OCI-LY7 (cell line): ENCODE measurements at places on chromosomes 11 and 22. TPM values are rescaled to one million over a fixed set of nuclear protein-coding genes. Genes with fewer than 3 reads are reported as not detected.

The MPPED2 gene
- total RNA-seq: not detected in 2 replicates

GRCh38 chr11:15180212-15180792 lies 65.6 kb downstream of the INSC start:
- DNase-seq: no peak

The RAG2 gene
- not detected in 2 replicates for total RNA-seq

The KIAA1671 gene
- not detected in 2 replicates for total RNA-seq

DNA sequence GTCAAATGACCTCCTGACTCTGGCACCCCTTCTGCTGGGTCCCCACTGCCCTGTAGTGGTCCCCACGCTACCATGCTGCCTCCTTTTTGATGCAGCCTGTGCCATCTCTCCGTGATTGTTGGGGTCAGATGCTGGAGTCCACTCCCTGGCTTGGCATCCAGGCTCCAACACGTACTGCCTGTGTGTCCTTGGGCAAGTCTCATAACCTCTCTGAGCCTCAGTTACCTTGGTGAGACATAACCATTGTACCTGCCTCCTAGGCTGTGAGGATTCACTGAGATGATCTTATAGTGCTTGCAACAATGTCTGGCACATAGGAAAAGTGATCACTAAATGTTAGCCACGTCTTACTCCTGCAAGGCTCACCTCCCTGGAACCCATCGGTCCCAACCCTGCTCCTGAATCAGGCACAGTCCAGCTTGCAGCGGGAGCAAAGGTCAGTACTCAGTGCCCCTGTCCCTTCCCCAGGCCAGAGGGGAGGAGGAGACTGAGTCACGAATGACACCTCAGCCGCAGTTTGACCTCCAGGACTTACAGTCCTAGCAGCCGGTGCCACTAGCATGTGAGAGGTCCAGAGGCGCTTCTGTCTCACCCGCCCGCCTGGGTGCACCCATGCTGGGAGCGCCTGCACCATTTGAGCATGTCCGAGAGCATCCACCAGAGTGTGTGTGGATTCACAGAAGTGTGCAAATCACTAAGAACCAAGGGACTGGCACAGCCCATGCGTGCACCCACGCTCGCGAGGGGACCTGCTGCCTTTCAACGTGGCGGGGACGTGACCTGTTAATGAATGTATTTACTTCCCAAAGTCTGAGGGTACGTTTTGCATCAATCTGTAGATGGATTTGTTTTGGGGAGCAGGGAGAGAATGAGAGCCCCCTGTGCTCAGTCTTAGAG lies 3.0 kb upstream of the APOA4 start:
- DNase-seq: no peak

DNA sequence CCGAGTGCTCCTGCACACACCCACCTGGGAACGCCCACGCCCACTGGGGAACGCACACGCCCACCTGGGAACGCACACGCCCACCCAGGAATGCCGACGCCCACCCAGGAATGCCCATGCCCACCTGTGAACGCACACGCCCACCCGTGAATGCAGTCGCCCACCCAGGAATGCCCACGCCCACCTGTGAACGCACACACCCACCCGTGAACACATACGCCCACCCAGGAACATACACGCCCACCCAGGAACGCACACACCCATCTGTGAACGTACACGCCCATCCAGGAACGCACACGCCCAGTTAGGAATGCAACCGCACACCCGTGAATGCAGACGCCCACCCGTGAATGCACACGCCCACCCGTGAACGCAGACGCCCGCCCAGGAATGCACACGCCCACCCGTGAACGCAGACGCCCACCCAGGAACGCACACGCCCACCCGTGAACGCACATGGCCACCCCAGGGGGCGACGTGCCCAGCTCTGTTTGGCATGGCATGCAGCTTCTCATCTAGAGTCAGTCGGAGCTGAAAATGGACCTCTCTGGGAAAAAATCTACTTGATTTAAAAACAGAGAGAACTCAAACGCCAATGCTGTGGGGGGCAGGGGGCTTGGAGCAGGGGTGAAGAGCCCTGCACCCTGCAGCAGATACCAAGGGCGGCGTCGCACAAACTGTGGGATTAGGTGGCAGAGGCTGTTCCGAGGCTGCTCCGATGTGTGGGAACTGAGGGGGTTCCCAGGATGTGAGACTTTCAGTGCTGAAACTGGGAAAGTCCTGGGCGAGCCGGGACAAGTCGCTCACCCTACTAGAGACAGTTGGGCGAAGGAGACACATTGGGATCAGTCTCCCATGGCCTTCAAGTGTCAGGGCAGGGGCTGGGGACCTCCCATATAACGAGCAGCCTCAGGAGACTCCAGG lies 83.3 kb downstream of the MYEOV start:
- no peak for DNase-seq

The GSTT2B gene
- not detected in 2 replicates for total RNA-seq

The PHOX2A gene
- not detected in 2 replicates for total RNA-seq

The TREH gene
- total RNA-seq: not detected in 2 replicates

- DNase-seq: no peak
These were observed 39.6 kb upstream of the PLET1 start for GRCh38 chr11:112300094-112300786.

The OR56A1 gene
- not detected in 2 replicates for total RNA-seq

DNA sequence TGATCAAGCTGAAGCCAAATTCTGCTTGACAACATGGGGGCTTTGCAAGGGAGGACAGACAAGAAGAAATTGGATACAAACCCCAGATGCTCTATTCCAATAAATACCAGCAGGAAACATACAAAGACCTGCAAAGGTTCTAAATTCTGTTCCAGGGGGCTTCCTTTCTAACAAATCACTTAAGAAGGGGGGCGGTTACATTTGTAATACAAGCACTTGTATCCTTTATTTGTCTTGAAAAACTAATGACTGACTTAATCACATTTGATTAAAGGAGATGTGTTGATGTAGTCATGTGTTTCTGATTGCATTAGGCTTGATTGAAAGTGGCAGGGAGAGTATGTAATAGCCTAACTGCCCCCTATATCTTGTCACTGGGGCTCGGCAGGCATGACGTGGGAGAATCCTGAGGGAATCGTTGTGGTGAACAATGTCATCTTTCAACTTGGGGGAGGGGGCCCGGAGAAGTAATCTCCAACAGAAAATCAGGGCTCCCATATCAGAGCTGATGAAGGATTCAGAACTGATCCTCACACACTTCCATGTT lies 361.7 kb downstream of the INSC start:
- DNase-seq: no peak

DNA sequence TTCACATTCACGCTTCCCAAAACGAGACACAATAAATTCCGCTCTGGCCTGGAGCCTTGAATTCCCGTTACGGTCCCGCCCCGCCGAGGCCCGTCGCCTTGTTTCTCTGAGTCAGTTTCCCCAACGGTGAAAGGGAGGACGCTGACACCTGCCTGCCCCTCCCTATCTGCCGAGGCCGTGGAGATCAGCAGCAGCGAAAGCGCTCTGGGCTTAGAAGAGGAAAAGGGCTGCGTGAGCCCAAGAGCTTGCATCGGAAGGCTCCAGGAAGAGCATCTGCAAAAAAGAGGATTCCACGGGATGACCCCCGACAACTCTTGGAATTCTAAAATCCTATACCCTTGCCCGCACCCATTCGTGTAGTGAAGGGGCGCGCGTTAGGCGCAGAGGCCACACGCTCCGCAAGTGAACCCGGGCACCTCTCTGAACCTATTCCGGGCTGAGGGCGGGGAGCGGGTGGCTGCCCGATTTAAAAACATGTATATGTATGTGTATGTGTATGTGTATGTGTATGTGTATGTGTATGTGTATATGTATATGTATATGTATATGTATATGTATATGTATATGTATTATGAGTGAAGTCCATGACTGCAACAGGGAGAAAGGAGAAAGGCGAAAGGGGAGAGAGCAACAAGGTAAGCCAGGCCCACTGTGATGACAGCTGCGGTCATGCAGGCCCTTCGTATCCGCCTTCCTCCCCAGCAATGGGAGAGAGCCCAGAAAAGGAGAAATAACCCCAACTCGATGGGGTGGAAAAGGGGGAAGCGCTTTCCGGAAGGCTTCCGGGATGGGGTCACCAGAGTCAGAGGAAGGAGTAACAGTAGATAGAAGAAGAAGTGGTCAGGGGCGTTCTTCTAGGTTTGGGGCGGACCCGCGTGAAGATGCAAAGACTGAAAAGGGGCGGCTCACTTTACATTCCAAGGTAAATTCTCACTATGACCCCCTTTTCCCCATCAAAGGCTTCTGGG lies 948 bp upstream of the MRTFA start:
- DNase-seq: peak; percentile 43

DNA sequence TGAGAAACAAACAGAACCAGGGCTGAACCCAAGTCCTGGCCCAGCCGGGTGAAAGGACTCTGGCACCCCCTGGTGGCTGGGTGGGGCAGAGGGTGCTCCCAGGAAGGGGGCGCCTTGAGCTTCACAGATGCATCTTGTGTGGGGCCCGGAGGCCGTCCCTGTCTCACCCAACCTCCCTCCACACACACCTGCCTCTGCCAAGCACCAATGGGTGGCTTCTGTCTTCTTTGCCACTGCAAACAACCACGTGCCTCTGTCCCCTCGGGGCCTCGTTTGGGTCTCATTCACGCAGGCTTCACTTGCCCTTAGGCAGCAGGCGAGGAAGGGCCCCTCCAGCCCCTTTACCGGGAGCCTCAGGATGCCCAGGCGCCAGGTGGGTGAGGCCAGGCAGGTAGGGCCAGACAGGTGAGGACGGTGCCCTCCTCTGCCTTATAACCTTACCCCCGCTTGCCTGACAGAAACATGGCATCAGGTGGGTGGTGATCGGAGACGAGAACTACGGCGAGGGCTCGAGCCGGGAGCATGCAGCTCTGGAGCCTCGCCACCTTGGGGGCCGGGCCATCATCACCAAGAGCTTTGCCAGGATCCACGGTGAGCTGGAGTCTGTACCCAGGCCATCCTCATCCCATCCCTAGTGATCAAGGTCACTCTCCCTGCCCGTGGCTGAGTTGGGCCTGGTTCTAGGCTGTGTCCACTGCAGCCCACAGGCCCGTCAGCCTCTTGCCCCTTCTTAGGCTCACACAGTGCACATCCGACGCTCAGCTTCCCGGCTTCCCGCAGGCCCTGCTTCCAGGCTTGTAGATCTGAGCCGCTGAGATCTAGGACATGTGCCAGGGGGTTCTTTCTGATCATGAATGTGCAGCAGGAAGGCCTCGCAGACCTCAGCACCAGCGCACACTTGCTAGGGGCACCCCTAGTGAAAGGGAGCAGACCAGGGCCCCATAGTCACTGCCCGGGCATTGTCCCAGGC lies 17.2 kb downstream of the POLR3H start:
- DNase-seq: peak; percentile 60

DNA sequence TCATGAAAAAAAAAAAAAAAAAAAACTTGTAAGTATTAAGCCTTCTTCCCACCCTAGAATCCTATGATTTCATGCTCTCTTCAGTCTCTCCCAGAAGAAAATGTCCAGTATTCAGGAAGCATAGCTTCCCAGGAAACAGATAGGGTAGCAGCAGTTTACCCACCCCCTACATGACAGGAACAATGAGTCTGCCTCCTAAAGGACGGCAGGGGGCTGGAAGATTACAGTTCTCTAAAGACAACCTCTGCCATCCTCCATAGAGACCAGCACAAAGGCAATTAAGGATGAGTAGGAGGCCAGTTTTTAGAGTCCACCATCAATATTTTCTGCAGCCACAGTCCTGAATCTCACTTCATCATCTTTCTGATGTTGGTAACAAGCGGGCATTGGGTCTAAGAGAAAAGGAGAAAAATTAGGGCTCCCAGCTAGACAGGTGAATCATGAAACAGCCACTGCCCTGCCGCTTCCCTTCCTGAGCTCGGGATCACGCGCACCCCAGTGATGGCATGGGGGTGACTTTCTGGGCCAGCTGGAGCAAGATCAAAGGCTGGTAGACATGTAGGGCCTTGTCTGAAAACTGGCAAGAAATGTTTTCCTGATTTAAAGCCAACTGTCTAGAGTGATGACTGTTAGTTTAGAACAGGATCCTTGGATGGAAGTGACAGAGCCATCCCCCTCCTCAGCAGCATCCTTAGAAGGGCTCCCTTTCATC lies 322.8 kb downstream of the LARGE1 start:
- no peak for DNase-seq

GRCh38 chr11:128963744-128964325 lies 21.2 kb upstream of the TP53AIP1 start:
- DNase-seq: no peak

GRCh38 chr11:102974552-102975280 lies 19.2 kb upstream of the MMP13 start:
- no peak for DNase-seq
